ENCODE measurements at places on chromosomes 16 and 17.

- no peak for DNase-seq
These were observed 18.6 kb downstream of the PRCD start for GRCh38 chr17:76558198-76559095.

GRCh38 chr16:15857724-15858560 lies 1.1 kb upstream of the MYH11 start:
- DNase-seq: no peak

DNA sequence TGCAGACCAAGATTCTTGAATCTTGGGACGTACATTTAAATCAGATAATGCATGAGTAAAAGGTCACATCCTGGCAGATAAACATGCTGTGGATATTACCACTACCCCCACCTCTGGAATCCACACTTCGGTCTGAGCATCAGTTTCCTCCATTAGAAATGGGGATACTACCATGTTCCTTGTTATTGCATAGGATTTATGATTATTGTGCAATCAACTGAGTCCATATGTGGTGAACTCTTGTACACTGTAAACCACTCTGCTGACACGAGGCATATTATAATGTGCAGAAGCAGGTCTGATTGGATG lies 108.7 kb downstream of the VAT1L start:
- DNase-seq: no peak

GRCh38 chr16:57386381-57386951 lies 14.2 kb downstream of the CX3CL1 start:
- no peak for DNase-seq

- DNase-seq: no peak
These were observed 2.9 kb downstream of the GLP2R start for GRCh38 chr17:9828296-9829295.

DNA sequence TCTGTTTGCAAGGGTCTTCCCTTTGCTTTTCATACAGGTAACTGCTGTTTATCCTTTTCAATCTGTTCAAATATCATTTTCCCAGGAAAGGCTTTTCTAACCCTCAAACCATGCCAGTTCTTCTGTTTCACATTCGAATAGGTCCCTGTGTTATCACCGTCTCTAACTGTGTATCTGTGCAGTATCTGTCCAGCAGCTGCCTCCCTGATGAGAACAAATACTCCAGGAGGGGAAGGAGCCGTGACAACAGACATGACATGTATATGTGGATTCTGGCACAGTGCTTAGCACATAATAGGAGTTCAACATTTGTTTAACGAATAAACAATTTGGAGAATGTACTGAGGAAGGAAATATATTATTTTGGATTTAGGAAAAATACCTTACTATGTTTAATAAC lies 95.7 kb downstream of the STX8 start:
- no peak for DNase-seq

- no peak for DNase-seq
These were observed 12.6 kb downstream of the ZBTB4 start for GRCh38 chr17:7466639-7467341.

- no peak for DNase-seq
These were observed 23.2 kb upstream of the NPTX1 start for GRCh38 chr17:80499560-80499959.

- peak; percentile 30 for DNase-seq
These were observed 5.1 kb upstream of the GGT6 start for GRCh38 chr17:4565209-4566141.

GRCh38 chr17:57424777-57425188 lies 168.5 kb downstream of the MSI2 start:
- no peak for DNase-seq

DNA sequence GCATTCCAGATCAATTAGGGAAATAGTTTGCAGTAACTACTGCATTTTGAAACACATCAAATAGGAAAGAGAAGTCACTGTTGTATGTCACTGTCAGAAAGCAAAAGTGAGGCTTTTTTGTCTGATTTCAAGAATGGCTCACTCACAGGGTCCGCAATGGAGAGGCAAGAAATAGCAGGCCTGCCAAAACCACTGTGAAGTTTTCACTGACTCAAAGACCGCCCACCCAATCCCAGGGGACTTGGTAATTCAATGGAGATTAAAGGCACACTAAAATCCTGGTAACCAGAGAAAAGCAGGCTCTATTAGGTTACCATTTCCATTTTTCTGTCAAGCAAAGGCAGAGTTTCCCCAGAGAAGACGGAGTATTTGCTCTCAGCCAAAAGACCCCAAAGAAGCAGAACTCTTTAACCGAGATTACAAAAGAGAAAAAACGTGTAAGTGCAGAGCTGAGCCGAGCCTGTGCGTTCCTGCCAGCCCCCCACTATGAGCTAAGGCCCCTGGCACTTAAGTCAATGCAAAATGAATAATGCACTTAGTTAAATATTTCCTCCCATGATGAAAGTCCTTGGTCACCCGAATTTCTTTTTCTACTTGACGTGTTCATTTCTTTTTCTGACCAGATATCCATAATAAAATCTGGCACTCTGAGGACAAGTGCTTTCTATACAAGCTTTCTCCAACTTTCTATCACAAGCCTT lies 57.0 kb downstream of the FOXL1 start:
- DNase-seq: no peak

DNA sequence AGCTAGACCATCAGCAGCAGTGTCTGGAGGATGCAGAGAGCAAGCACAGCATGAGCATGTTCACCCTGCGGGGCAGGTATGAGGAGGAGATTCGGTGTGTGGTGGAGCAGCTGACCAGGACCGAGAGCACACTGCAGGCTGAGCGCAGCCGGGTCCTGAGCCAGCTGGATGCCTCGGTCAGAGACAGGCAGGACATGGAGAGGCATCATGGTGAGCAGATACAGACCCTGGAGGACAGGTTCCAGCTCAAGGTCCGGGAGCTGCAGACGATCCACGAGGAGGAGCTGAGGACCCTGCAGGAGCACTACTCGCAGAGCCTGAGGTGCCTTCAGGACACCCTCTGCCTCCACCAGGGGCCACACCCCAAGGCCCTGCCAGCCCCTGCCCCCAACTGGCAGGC lies 38.8 kb downstream of the PLD6 start:
- DNase-seq: no peak

- DNase-seq: peak; percentile 65
These were observed 19.9 kb downstream of the ARL4D start for GRCh38 chr17:43418441-43419374.

DNA sequence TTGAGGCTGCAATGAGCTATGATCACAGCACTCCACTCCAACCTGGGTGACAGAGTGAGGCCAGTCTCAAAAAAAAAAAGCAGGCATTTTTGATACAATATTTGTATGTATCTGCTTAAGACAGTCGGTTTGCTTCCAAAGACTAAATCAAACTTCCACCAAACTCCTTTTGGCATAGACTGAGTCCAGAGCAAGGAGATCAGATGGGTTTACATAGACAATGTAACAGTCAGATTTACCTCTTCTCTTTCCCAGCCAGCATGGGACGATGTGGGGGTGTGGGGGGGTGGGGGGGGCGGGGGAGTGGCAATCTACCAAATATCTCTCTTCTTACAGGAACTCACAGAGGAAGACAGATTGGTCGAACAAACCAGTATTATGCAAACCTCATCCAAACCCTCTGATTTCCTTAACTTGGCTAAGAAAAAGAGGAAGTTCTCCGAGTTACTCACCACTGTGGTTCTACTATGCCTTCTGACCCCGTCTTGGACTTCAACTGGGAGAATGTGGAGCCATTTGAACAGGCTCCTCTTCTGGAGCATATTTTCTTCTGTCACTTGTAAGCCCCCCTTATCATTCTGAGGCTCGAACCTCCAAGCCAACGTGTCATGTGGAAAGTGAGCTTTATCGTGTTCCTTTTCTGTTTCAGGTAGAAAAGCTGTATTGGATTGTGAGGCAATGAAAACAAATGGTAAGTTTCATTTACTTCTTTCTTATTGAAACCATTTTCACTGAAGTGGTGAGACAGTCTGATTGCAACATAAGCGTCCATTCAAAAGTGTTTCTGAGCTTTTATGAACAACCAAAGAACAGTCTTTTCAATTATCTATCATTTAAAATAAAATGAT lies at the start of gene MILR1:
TSS of gene MILR1 (plus strand) at position 451 of the 848 bp plus-strand sequence. CDS start at position 505, 54 bp downstream.
- DNase-seq: no peak

DNA sequence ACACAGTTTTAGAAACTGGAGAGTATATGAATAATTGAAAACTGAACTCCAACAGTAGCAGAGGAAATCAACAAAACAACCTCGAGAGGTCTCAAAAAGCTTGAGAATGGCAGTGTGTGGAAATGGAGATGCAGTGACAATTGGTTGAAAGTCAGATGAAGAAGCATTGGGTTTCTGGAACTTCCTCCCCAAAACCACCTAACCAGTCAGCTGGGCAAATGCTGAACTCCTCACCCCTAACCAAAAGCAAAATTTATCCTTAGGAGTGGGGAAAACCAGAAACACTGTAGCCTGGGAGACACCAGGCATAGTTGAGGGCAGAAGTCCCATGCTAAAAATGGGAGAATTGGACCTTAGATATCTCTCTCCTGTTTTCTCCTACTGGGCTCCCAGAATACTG lies 109.9 kb downstream of the TANC2 start:
- DNase-seq: no peak

Data from NCI-H2081 treated with DMSO at 0.1 percent for 48 hours (cell line).